ENCODE measurements at places on chromosomes 11 and 22.

GRCh38 chr11:11701070-11701469, 79.3 kb upstream of the GALNT18 start:
- no peak for DNase-seq

GRCh38 chr11:45089251-45089650, 57.2 kb upstream of the PRDM11 start:
- DNase-seq: no peak

DNA sequence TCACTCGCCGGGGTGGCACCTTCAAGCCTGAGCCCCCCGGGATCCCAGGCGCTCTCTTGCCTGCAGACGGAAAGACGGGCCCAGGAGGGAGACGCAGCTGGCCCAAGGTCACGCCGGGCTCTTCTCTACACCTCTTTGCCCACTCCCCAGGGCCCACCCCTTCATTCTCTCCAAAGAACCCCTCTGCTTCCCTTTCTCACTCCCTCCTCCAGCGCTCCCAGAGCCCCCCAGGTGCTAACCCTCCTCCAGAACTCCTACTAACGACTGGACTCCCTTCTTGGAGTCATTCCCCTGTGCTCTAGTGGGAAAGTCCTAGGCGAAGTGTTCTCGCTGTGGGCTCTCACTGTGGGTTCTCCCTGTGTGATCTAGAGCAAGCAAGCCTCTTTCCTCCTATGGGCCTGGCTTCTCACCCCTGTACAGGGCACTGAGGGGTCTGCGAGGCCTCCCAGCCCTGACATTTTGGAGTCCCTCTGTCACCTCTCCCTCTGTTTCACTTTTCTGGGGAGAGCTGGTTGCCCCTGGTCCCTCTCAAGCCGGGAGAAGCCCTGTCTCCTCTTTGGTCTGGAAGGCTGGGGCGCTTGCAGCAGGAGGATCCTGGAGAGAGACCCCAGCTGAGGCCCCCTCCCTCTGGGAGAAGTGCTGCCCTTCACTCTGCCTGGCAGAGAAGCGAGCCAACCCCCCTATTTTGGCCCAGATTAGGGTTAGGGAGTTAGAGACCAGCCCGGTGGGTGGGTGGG, 858 bp downstream of the OAF start:
- DNase-seq: no peak

DNA sequence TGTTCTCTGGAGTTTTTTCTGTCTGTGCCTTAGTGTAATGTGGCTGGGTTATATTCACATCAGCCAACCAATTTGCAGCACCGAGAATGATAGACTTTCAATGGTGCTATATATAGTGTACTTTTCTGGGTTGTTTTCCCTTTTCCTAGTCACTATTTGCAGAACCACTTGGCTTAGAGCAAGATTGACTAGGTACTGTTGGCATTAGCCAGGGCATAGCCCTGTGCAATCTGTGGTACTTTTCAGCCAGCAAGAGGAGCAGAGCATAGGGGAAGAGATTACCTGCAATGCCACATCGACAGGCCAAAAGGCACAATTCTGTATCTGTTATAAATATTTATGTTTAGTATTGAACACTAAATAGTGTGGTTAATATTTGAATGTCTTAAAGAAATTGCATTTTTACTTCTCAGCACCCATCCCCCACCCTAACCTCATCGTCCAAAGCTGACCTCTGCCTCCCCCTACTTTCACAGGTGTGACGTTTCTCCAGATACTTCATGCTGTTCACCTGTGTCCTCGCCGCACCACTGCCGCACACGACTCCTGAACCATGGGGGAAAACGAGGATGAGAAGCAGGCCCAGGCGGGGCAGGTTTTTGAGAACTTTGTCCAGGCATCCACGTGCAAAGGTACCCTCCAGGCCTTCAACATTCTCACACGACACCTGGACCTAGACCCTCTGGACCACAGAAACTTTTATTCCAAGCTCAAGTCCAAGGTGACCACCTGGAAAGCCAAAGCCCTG, 51.4 kb downstream of the MICAL2 start:
- DNase-seq: no peak

- DNase-seq: no peak
These were observed 8.7 kb upstream of the HIPK3 start for GRCh38 chr11:33248416-33248971.
